M059J (cell line): ENCODE measurements at places on chromosomes 16 and 17.

DNA sequence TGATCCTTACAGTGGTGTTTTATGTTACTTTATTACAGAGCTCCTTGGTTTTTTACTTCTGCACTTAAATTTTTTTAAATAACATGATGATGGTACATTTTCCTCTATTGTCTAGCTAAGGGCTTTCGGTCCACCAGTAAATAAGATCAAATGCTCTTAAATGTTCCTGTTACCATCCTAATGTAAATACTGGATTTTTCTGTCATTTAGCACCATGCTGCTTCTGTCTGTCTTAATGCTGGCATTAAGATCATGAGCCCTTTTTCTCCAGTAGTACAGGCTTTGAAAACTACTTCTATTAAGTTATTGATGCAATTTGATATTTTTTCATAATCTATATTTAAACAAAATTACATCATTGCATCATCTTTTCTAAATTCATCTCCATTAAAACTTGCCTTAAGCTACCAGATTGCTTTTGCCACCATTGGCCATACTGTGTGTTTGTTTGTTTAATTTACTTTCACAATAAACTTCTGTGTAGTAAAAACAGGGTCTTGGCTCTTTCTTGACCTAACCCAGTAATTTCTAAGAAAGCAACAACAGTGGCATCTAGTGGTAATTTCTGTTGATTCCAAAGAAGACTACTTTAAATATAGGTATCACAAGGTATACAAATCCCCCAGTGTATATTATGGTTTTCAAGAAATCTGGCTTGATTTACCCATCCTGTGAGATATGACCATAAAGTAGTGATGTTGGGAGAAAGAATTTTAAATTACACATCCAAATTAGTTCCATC lies 9.0 kb upstream of the PHAF1 start:
- no peak for DNase-seq

GRCh38 chr17:73532421-73532901 lies 111.8 kb downstream of the SDK2 start:
- no peak for DNase-seq

DNA sequence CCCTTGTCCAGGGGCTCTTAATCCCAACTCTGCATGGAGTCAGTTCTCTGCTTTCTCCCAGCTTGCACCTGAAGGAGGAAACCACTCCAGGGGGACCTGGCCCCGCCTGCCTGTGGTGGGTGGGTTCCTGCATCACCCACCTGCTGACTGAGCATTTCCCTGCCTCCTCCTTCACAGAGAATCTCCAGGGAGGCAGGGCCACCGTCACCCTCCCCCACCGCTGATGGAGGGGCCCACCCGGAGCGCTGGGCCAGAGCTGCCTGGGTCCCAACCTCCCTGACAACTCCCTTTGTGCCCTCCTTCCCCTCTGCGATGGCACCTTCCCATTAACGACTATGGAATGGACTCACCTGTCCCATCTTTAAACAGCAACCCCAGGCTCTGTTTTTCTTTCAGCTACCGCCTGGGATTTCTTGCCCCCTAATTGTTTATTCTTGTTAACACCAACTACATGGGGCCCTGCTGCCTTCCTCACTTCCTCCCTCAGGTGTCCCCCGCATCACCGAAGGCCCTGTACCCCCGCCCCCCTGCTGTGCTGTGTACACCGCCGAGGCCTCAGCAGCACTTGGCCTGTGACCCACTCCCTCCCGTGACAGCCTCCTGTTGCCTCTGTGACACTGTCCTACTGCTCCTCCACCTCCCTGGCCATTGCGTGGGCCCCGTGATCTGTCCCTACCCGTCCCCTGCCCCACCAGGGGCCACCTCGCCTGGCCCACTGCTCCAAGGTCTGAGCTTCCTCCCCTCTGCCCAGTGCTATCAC lies 842 bp upstream of the TEDC2 start:
- DNase-seq: peak; percentile 20

DNA sequence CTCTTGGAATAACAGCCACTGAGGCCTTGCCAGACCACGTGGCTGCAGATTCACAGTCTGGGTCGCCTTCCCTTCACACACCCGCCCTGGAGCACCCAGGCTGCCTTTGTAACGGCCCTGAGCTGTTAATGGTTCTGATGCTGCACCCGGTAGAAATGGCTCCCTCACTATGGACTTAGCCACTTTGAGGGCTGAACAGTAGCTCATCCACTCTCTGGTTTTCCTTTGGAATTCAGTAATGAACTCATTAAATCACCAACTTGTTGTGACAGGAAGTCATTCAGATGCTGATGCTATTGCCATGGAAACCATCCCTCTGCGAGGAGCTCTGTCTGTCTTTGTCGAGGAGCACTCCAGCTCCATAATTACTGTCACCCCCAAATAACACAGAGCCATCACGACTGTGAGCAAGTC lies 59.2 kb downstream of the CDK5R1 start:
- DNase-seq: peak; percentile 37

- DNase-seq: no peak
Observed at GRCh38 chr17:413706-414380, 61.2 kb upstream of the RPH3AL start.

DNA sequence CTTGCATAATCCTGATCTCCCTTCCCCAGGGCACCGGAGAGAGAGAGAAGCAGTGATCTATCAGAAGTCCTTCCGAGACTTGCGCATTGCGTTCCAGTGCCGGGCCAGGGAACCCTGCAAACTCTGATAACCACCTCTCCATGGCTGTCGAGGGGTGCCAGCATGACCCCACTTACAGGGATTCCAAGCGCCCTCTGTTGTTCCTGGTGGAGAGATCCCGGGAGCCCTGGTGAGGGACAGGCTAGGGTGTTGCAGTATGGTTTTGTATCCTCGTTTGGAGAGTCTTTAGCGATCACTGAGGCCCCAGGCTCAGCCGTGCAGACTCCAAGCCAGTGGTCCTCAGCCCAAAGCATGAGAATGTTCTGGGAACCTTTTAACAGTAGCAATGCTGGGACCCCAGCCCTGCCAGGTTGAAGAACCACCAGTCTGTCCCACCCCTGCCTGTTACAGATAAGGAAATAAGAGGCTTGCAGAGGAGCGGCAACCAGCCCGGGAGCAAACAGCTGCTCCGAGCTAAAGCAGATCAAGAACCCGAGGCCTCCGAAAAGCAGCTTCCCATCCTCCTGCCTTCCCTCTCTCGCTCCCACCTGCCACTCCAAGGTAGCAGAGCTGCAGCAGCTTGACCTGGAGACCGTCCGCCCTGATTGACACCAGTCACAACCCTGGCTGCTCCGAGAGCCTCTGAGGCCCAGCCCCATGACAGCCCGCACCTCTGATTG lies 150.3 kb upstream of the RPL38 start:
- no peak for DNase-seq

DNA sequence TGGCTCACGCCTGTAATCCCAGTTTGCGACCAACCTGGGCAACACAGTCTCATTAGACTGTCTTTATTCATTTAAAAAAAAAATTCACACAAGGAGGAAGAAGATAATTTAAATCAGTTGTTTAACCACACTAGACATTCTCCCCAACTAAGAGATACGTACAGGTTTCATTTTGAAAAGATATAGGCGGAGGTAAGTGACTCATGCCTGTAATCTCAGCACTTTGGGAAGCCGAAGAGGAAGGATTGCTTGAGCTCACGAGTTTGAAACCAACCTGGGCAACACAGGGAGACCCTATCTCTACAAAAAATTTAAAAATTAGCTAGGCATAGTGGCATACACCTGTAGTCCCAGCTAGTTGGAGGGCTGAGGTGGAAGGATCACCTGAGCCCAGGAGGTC lies 5.3 kb downstream of the CMTM4 start:
- DNase-seq: no peak

DNA sequence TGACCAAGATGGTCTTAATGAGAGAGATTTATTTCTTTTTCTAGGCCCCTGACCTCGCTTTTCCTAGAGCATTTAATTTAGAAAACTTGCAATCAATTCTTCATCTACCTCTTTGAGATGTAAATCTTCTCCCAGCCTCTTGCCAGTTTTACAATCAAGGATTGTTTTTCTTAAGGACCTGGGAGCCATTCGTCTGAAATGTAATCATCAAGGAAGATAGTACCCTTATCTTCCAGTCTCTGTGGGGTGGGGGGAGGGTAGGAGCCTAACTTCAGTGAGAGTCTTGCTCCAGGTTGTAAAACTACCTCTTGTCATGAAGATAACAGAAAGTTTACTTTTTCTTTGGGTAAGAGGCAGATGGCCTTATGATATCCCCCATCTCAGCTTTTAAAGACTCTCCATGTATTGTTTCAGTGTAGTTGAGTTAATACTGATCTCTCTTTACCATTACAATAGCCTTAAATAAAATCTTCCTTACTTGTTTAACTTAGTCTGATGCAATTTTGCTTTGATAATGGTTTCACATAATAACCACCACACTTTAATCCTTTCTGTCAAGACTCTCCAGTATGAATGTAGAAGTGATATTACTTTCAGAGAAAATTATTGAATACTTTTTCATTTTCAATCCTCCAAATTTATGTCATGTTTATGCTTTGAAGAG lies 110.2 kb upstream of the CPHXL start:
- no peak for DNase-seq

DNA sequence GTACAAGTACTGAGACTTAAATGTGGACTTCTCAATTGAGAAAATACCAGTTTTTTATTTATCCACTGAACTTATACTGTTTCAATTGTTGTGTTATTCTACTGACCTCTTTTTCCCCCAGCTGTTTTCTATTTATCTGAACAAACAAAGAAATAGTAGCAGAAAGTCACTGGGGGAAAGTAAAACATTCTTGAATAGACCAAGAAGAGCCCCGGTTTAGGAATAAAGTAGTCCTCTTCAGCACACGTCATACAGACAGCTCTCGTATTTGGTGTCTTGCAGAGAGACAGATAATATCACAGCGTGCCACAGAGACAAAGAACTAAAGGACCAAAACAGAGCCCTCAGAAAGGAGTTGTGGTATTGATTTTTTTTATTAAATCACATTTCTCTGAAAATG lies 1159.1 kb upstream of the CDH8 start:
- no peak for DNase-seq

DNA sequence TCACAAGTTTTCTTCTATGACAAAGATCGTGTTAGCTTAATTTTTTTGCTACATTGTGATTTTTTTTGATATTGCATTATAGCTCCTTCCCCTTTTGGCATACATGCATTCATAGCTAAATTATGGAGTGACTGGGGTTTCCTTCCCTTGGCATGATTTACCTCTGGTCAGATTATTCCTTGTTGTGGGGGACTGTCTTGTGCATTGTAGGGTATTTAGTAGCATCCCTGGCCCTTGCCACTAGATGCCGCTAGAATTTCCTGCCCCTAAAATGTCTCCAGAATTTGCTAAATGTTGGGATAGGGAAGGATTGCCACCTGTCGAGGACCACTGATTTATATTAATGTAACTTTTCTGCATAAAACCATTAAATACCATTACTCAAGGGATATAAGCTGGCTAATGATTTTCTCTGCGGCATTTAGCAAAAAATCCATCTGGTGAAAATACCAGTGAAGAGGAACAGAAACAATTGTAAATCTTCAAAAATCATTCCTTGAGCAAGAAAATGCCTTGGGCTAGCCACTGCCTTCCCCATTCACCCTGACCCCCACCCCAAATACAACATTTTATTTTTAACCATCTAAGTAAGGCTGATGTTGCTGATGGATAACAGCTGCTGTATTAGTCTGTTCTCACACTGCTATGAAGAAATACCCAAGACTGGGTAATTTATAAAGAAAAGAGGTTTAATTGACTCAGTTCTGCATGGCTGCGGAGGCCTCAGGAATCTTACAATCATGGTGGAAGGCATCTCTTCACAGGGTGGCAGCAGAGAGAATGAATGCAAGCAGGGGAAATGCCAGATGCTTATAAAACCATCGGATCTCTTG lies 195.2 kb downstream of the MAP2K6 start:
- DNase-seq: peak; percentile 39

- DNase-seq: no peak
Observed at GRCh38 chr16:88435437-88436355, 17.4 kb upstream of the ZFPM1 start.

- DNase-seq: no peak
Observed at GRCh38 chr16:65545413-65545956, 423.6 kb upstream of the CDH11 start.

DNA sequence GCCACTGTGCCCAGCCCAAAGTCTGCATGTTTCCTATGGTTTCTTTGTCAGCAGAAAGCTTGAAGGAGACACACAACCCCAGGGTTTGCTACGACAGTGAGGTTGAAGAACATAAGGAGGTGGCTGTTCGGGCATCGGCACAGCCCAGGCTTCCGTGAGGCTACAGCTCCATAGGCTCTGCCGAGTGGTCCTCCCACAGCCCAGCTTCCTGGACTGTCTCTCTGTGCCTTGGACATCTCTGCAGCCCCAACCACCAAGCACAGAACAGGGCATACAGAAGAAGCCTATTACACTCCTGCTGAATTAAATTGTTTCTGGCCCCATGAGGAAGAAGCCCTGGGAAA lies 3.2 kb upstream of the HAP1 start:
- peak; percentile 17 for DNase-seq

GRCh38 chr16:12330946-12331345 lies 354.4 kb downstream of the SNX29 start:
- DNase-seq: no peak

GRCh38 chr17:27793168-27793905 lies 7.0 kb downstream of the NOS2 start:
- no peak for DNase-seq

GRCh38 chr17:71111934-71112333 lies 942.6 kb downstream of the KCNJ2 start:
- DNase-seq: no peak

DNA sequence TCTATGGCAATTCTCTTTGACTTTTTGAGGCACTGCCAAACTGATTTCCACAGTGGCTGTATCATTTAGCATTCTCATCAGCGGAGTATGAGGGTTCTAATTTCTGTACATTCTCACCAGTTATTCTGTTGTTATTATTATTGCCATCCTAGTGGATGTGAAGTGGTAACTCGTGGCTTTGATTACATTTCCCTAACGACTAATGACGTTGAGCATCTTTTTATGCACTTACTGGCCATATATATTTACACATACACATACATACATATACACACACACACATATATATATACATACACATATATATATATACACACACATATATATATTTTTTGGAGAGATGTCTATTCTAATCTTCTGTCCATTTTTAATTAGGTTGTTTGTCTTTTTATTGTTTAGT lies 3.7 kb upstream of the MLYCD start:
- no peak for DNase-seq

DNA sequence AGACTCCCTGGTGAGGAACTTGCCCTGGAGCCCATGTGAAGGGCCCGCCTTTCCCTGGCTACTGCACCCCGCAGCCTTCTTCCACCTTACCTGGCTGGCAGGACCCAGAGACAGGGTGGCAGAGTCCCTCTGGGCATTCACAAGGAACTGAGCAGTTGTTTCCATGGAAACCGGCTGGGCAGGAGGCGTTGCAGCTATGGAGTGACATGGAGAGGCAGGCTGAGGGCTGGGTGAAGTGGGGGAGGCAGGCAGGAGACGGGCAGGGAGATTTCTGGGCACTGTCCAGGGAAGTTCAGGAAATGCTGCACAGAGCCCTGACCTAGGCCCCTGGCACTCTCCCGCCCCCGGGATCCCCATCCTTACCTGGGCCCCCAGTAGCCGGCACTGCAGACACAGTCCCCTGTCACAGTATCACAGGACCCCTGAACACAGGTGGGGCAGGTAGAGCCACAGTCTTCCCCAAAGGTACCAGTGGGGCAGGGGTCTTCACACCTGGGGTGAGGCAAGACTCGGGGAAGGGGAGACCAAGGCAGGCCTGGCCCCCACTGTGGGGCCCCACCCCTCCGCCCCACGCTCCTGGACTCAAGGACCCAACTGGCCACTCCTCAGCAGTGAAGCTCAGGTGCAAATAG lies 5.9 kb downstream of the SCARF1 start:
- peak; percentile 46 for DNase-seq
